ENCODE measurements at places on chromosomes 7 and 10.

GRCh38 chr10:103812004-103812403, 43.4 kb downstream of the SH3PXD2A start:
- no peak for DNase-seq
- H3K27ac ChIP-seq = no peak overlapping the region
- H3K36me3 ChIP-seq = no peaks in the 10 kb centered on the region
- peaks cover 5% of the 10 kb centered on the region for H3K27me3 ChIP-seq
- no peak overlapping the region for H3K4me3 ChIP-seq
- peaks cover 9% of the 10 kb centered on the region for H3K4me1 ChIP-seq

DNA sequence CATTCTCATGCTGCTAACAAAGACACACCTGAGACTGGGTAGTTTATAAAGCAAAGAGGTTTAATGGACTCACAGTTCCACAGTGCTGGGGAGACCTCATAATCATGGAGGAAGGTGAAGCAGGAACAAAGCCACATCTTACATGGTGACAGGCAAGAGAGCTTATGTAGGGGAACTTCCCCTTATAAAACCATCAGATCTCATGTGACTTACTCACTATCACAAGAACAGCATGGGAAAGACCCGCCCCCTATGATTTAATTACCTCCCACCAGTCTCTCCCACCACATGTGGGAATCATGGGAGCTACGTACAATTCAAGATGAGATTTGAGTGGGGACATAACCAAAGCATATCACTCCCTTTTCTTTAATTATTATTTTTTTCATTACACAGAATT, 16.6 kb downstream of the COL28A1 start:
- no peaks in the 10 kb centered on the region for H3K27me3 ChIP-seq
- no peaks in the 10 kb centered on the region for H3K36me3 ChIP-seq
- H3K4me1 ChIP-seq = no peaks in the 10 kb centered on the region
- no peak for DNase-seq
- no peak overlapping the region for H3K4me3 ChIP-seq
- no peak overlapping the region for H3K27ac ChIP-seq

- DNase-seq = peak; percentile 48
- H3K4me3 ChIP-seq = no peak overlapping the region
- H3K27ac ChIP-seq = no peak overlapping the region
These were observed 30.7 kb upstream of the ANTXRL start for GRCh38 chr10:46255801-46256747.

- no peak overlapping the region for H3K4me3 ChIP-seq
- peaks cover 15% of the 10 kb centered on the region for H3K36me3 ChIP-seq
- H3K27me3 ChIP-seq = no peaks in the 10 kb centered on the region
- peaks cover 45% of the 10 kb centered on the region for H3K4me1 ChIP-seq
- no peak overlapping the region for H3K27ac ChIP-seq
These were observed 32.4 kb downstream of the CCSER2 start for GRCh38 chr10:84360637-84361365.

DNA sequence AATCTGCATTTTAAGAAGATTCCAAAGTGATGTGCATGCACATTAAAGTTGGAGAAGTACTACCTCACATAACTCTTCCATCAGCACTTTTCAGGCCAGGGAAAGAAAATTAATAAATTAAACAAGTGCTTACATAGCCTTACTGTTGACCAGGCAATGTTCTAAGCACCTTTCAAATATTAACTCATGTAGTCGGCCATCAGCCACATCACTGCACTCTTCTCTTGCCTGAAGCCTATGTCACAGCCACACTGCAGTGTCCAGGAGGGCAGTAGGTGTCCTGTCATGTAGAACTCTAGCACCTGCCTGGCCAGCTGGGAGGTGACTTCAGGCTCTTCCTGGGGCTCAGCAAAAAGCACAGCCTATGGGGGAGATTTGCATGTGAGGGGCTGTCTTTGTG, 71.5 kb downstream of the CDK1 start:
- no peak overlapping the region for H3K27ac ChIP-seq
- H3K36me3 ChIP-seq = no peaks in the 10 kb centered on the region
- H3K4me1 ChIP-seq = no peaks in the 10 kb centered on the region
- H3K4me3 ChIP-seq = no peak overlapping the region
- peaks cover 4% of the 10 kb centered on the region for H3K27me3 ChIP-seq

DNA sequence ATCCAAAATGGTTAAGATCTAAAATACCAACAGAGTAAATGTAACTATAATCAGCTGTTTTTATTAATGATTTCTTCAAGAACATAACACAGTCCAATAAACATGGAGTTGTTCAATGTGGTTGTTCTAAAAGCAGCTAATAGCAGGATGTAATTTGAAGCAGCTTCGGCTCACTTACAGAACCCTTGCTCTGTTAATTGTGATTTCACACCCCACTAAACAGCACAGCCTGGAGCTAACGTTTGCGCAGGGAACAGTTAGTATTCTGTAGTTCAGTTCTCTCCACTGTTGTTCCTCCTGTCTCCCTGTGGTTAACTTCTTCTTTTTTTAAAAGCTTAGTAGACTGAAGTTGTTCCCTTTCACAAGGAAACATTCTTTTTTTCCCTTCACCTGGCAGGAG, 104.0 kb downstream of the GRM3 start:
- no peaks in the 10 kb centered on the region for H3K4me1 ChIP-seq
- H3K27ac ChIP-seq = no peak overlapping the region
- no peaks in the 10 kb centered on the region for H3K36me3 ChIP-seq

DNA sequence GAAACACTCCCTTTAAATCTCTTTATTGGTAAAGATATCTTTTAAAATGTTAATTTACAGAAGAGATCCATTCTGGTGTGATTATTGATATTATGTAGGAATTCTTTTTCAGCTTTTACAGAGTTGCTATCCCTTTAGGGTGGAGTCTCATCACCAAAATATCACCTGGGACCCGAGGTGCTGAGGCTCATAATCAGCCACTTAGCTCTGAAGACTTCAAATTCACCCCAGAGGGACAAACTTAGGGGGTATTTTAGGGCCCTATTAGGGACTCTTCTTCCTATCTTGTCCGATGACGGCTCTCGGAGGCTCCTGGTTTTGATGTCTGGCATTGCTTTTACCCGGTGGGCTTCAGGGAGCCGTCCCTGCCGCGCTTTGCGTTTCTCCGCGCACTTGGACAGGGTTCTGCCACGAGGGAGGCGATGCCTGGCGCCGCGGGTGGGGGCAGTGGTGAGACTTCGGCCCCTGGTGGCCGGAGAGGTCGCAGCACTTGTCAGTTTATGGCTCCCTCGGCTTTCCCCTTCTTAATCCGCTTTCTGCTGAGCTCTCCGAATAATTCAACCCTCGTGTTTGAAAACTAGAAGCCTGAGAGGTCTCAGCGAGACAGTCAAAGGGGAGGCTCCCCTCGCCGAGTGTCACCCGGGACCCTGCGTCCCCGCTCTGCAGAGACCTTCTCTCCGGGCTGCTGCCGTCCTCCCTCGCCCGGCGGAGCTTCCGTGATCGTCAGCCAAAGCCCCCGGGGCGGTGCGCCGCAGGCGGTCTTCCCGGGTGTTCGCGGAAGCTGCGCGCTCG, 27.8 kb downstream of the RBM20 start:
- H3K4me3 ChIP-seq = peak overlapping the region; percentile 74
- H3K27ac ChIP-seq = no peak overlapping the region
- no peaks in the 10 kb centered on the region for H3K36me3 ChIP-seq

- H3K4me3 ChIP-seq = no peak overlapping the region
- DNase-seq = no peak
- H3K4me1 ChIP-seq = no peaks in the 10 kb centered on the region
- no peaks in the 10 kb centered on the region for H3K27me3 ChIP-seq
These were observed 192.8 kb downstream of the DNAJC1 start for GRCh38 chr10:21810582-21811244.

DNA sequence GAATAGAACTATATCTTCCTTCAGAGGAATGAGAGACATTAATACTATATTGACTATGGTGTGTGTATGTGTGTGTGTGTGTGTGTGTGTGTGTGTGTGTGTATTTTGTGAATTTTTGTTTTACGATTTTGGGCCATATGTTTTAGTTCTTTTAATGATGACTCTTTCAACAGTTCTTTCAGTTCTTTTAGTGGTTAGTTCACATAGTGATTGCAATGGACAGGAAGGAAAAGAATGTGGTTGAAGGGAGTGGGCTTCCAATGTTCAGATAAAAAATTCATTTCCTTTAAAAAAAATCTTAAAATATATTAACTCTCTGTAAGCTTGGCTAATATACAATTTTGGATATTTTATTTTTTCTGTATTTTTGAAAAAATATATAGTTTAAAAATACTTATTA, 315.7 kb upstream of the DGKB start:
- no peak overlapping the region for H3K27ac ChIP-seq
- no peaks in the 10 kb centered on the region for H3K4me1 ChIP-seq
- H3K27me3 ChIP-seq = no peaks in the 10 kb centered on the region
- no peaks in the 10 kb centered on the region for H3K36me3 ChIP-seq
- DNase-seq = no peak
